Posterior vena cava (tissue), 2 donors: ENCODE measurements at places on chromosomes 12 and 14. TPM values are rescaled to one million over a fixed set of nuclear protein-coding genes. Genes with fewer than 3 reads are reported as not detected.

RD3L gene
- not detected for total RNA-seq

OAS2 gene
- 12.5 TPM for total RNA-seq

SETD3 gene
- total RNA-seq = 103 TPM

TAMALIN gene
- total RNA-seq = 50.6 TPM

SARNP gene
- 49.8 TPM for total RNA-seq

AHSA1 gene
- total RNA-seq = 78.3 TPM

SP7 gene
- not detected for total RNA-seq

PIANP gene
- total RNA-seq = not detected

HCAR3 gene
- total RNA-seq = 0.14 TPM

KRT83 gene
- not detected for total RNA-seq

IL23A gene
- total RNA-seq = not detected
